HEK293T (cell line): ENCODE measurements at places on chromosomes 12 and 14.

GRCh38 chr12:110548678-110549077, 34.4 kb downstream of the PPTC7 start:
- DNase-seq = no peak

DNA sequence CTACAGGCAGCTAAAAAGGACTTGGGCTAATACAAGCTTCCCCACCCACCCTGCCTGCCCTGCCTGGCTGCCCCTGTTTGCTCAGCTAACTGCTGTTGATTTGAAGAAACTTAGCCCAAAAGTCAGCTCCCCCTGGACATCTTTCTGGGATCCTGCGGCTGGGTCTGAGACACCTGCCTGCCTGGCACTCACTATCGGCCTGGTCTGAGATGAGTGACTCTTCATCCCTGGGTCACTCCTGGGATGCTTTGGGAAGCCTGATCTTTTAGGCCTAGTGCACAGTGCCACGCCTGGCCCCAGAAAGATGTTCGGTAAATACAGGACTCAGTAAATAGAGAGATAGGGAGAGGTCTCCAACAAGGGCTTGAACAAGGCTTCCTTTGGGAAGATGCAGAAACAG, 211.3 kb upstream of the DIO3 start:
- no peak for DNase-seq

DNA sequence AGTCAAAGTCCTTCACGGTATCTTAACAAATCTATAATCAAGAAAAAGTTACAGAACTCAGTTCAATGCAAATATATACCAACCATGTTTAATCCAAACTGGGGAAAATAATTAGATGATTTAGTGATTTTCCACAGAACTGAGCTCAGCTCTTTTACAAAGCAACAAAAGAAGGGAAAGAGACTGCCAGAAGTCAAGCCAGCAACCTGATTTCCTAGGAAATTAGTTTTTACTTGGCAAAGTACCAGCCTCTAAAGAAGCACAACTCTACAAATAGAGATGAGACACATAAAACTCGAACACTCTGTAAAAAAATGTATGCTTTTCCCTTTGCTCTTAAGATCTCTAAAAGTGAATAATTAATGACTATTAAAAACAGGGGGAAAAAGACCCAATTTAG, 19.4 kb downstream of the NUMB start:
- DNase-seq = no peak

DNA sequence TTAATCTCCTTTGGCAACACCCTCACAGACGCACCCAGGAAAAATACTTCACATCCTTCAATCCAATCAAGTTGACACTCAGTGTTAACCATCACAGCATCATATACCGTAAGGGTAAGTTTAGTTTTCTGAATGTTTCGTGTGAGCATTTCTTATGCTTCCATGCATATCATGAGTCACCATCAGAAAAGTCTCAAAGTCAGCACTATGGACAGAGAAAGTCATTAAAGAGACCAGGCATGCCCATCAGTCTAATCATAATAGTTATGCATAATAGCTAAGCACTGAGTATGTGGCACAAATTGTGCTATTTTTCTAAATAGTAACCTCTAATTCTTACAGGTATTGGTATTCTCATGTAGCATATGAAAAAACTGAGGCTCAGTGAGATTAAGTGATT, 158.8 kb upstream of the PRMT8 start:
- DNase-seq = no peak

DNA sequence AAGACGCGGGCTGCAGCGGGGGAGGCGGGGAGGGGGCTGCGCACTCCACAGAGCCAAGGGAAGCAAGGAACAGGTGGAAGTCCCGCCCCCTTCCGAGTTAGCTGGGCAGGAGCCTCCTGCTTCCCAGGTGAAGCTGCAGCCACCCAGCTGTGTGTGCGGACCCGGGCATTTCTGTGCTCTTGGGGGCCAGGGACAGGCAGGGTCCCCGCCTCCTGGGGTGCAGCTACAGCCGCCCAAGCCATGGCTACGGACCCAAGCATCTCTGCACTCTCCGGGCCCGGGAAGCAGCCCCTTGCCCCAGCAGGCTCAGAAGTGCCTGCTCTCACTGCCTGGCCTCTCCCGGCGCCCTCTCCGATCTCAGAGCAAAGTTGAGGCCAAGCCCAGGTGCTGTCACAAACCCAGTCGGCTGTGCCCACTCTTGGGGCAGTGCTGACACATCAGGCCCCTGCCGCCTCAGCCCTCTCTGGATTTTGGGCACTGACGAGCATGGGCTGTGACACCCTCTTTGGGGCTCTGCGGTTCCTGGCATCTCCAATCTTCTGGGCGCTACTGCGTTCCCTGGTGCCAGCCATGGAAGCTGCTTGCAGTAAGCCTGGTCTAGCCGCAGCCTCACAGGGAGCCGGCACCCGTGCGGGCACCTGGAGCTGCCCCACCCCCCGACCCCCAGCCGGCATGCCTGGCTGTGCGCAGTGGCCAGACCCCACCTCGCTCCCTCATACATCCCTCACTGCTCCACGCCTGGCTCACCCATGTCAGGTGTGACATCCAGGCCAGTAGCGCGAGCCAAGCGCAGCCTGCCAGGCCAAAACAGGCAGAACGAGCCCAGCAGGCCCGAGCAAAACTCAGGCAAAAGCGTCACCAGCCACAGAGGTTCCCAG, 8.5 kb upstream of the MGAT4C start:
- no peak for DNase-seq

- DNase-seq = no peak
Observed at GRCh38 chr14:100534528-100535286, 52.5 kb downstream of the BEGAIN start.

- no peak for DNase-seq
Observed at GRCh38 chr12:86826051-86826450, 569.9 kb upstream of the MGAT4C start.

GRCh38 chr12:59134750-59135149, 214.4 kb upstream of the LRIG3 start:
- no peak for DNase-seq

- DNase-seq = no peak
Observed at GRCh38 chr12:132384916-132385774, 55.8 kb upstream of the GALNT9 start.

DNA sequence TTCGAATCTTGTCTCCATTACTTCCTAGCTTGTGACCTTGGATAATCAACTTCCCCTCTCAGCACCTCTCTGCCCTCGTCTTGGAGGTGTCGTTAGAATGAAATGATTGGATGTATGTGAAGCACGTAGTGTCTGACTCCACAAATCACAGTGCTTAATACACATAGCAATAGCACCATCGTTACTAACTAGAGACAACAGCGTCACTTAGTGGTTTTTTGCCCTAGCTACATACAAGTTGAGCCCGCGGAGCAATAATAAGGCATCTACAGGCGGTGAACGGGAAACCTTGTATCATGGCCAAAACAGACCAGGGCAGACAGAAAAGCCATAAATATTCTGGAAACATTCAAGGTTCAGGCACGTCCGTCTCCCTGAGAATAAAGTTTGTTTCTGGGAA, 154.9 kb downstream of the ASCL4 start:
- DNase-seq = peak; percentile 71

DNA sequence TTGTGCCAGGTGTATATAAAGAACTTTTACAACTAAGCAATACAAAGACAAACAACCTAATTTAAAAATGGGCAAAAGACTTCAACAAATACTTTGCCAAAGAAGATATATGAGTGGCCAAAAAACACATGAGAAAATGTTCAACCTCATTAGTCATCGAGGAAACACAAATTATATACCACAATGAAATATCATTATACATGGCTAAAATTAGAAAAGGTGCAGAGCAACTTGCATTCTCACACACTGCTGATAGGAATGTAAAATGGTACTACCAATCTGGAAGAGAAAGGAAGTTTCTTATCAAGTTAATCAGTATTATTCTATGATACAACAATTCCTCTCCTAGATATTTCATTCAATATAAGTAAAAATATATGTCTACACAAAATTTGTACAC, 131.6 kb upstream of the FRMD6 start:
- DNase-seq = no peak

- DNase-seq = no peak
Observed at GRCh38 chr14:89165189-89166181, 251.5 kb downstream of the FOXN3 start.

- DNase-seq = no peak
Observed at GRCh38 chr14:37443461-37443860, 151.6 kb downstream of the FOXA1 start.

DNA sequence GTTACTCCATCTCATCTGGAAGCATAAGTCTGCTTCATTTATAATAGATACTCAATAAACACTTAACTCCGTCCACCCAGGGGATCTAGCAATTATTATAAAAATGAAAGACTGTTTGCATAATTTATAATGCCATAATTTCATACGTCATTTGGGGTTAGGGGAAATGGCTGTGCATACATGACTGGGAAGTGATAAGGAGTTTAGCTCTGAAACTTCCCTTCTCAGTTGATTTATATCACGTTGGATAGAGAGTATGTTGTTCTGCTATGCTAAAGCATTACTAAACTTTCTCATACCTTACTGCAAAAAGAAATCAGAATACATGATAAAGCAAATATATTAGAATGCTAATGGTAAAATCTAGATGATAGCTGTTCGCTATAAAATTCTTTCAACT, 90.4 kb upstream of the DYNC1H1 start:
- no peak for DNase-seq

DNA sequence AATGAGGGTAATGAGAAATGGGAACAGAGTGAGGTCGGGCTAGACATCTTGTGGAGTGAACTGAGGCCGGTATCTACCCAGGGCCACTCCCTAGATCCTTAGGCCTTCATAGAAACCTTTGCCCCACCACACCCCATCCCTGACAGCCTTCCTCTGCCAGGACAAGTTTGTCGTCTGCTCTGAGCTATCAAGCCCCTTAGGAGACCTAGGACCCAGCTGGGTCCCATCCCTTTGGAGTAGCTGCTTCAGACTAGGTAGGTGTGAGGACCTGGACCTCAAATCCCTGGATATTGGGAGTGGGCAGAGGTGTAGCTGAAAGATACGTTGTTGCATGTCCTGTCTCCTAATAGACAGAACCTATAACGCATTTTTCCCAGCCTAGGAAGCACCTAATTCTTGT, at the start of gene TMEM253:
TSS of gene TMEM253 (plus strand) at position 136 of the 400 bp plus-strand sequence. CDS start 278 bp downstream, outside the sequence.
- DNase-seq = no peak

- no peak for DNase-seq
Observed at GRCh38 chr14:78605897-78606500, 435.8 kb downstream of the NRXN3 start.

- no peak for DNase-seq
Observed at GRCh38 chr14:57732463-57733285, 133.2 kb downstream of the SLC35F4 start.

DNA sequence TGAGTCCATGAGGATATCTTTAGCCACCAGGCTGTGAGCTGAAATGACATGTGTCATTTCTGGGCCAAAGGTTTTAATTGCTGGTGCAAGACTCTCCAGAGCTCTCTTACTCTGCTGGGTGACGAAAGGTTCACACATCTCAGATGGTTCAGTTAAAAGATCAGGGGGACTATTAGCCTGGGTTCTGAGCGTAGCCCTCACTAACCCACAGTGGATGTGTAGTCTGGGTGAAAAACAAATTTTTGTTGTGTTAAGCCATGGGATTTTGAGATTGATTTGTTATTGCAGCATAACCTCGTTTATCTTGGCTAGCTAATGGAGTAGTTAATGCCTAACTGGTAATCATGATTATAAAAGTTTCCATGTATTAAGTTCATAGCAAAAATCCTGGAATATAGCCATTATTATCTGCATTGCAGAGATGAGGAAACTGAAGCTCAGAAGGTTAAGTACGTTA, 251.5 kb downstream of the RMST start:
- DNase-seq = no peak

DNA sequence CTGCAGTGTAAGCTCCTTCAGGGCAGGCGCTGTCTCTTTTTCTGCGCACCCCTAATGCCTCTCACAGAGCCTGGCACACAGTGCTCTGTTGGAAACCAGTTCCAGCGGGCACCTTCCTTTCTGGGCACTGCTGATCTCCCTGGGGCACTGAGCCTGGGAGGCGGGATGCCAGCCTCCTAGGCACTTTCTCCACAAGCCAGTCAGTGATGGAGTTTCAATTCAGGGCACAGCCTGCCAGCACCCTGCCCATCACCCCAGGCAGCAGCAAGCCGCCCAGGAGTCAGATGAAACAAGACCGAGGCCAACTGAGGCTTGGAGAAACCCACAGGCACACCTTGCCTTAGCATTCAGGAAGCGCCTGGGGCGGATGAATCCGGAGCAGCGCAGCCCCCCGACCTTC, 5.7 kb upstream of the CTDSP2 start:
- DNase-seq = no peak
